ENCODE measurements at places on chromosomes 3 and 15.

DNA sequence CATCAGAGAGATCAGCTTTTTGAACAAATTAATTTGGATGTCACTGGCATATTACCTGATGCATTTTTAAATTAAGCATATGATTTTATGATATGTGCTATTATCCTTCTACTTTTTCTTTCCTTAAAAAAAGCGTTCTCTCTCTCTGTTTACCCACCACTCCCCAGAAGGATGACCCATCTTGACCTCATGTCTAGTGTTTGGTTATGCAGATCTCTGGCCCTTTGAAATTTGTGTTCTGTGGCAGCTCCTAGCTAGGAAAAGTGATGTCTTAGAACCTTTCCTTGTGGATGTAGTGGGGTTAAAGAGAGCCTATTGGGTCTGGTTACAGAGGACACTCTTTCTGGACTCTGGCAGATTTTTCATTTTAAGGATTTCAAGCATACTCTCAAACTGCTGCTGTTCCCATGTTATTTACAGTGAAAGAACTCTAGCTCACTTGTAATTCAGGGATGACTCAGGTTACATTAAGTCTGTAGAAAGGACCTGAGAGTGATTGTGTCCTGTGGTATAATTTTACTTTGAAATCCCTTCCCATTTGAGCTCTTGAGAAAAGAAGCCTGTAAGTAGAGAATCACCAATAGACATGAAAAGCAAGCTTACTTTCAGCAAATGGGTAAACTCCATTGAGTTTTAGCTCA, 23.8 kb downstream of the ARHGEF26 start:
- DNase-seq: no peak

DNA sequence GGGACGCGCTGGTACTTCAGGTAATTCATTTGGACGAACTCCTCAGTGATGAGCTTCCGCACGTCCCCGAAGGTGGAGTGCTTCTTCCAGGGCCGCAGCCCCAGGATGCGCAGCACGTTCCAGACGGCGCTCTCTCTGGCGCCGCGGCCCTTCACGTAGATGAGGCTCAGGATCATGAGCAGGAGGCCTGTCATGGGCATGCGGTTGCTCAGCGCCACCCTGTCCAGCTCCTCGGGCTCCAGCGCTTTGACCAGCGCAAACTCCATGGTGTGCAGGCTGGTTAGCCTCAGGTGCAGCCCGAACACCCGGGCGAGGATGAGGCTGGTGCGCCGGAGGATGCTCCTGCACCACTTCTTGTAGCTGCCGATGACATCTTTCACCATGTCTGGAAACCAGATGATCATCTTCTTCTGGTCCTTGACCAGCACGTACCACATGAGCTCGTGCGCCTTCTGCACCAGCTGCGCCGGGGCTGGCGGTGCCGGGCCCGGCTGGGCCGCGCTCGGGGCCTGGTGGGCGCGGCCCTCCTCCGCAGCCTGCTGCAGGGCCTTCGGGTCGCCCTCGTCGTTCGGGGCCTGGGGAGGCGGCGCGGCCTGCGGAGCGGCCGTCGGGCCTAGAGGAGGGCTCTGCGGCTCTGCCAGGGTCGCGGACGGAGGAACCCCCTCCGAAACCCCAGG, 501 bp downstream of the NDN start:
- no peak for DNase-seq

- no peak for DNase-seq
These were observed 195.9 kb upstream of the TBC1D5 start for GRCh38 chr3:17938313-17938712.

DNA sequence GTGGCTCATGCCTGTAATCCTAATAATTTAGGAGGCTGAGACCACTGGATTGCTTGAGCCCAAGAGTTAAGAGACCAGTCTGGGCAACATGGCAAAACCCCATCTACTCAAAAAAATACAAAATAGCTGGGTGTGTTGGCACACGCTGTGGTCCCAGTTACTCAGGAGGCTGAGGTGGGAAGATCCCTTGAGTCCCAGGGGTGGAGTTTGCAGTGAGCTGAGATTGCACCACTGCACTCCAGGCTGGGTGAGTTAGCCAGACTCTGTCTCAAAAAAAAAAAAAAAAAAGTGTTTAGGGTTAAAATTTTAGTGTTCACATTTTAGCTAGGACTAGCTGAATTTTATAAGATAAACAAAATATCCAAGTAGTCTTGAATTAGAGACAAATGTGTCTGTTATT, 1340.1 kb upstream of the EPHA6 start:
- DNase-seq: no peak

- DNase-seq: no peak
These were observed 16.0 kb upstream of the SCAP start for GRCh38 chr3:47491777-47492176.

DNA sequence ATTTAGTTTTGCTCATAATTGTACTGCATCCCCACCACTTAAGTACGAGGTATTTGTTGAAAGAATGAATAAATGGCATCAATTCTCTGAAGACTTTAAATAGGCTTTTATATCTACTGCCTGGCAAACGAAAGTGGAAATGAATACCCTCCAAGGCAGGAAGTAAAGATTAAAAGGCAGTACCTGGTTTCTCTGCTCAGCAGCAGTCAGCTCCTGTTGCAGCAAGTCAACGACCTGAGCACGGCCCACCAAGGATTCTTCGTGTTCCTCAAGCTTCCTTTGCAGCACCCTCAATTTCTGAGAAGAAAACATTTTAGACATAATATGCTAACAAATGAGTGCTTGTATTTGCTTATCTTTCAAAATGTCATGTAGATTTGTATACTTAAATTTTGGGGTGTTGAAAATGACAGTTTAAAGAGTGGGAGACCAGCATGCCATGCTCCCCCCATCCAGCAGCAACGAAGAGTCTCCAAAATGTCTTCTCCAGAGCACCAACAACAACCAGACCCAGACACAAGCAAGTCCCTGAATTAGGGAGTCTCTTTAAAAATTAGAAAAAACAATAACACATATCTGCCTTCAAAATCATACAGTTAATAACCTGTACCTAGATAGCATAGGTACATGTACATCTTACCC, 31.2 kb downstream of the GOLGB1 start:
- no peak for DNase-seq

DNA sequence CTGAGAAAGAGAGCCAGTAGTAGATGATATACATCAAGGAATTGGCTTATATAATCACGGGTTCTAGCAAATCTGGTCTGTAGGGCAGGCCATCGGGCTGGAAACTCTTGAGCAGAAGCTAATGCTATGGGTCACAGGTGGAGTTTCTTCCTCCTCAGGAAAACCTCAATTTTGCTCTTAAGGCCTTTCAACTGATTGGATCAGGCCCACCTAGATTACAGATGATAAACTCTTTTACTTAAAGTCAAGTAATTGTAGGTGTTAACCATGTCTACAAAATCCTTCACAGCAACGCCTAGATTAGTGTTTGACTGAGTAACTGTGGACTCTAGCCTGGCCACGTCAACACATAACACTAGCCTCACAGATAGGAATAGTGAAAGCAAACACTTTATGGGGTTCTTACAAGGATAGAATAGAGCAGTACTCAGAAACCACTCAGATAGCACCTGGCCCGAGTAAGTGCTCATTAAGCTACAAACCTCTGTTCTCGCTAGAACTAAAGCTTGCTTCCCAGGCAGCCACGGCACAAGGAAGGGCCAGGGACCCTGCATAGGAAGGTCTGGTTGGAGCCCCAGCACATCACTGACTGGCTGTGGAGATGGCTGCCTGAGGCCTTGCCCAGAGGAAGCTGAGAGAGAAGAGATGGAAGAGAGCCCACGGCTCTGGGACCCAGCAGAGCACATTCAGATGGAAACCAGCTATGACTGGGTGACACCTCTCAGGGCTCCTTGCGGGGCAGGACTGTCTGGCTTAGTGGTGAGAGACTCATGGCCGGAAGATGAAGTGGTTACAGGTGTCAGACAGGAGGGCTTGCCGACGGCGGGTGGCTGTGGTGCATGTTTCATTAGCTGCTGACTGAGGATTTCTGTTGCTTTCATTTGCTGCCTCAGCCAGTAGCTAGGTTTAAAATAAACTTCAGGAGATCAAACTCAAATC, 202.5 kb upstream of the TLE3 start:
- DNase-seq: no peak

- DNase-seq: no peak
These were observed 22.7 kb downstream of the ACAA1 start for GRCh38 chr3:38114052-38114874.

GRCh38 chr3:158573714-158574113, 2.7 kb downstream of the MLF1 start:
- no peak for DNase-seq

DNA sequence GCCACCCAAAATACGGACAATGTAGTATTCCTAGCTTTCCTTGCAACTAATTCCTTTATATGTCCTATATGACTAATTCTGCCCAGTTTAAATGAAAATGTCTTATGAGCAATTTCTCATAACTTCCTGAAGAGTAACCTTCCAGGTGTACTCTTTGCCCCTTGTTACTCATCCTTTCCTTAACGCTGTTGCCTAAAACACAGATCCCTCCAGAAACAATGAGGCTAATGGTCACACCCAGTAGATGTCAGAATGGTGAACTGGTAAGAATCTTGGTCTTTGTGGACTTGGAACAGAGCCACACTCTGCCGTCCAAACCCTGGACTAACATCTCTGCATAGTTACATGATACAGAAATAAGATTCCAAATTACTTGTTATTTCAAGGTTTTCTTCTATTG, 497.9 kb downstream of the IGSF11 start:
- no peak for DNase-seq

DNA sequence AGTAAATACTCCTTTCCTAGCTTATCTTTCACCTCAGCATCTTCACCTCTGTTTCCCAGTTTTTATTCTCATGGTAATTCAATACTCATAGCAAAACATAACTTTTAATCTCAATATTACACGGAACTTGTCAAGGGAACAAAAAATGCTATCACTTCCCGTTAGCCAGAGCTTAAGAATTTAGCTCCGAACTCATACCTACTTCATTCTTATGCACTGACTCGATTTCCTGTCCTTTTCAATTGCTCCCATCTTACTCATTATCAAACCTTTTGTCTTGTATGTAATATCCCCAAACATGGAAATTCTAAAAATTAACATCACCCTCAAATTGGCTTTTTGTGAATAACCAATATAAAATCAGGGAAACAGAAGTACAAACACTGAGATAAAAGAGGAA, 28.2 kb downstream of the MYEF2 start:
- no peak for DNase-seq

DNA sequence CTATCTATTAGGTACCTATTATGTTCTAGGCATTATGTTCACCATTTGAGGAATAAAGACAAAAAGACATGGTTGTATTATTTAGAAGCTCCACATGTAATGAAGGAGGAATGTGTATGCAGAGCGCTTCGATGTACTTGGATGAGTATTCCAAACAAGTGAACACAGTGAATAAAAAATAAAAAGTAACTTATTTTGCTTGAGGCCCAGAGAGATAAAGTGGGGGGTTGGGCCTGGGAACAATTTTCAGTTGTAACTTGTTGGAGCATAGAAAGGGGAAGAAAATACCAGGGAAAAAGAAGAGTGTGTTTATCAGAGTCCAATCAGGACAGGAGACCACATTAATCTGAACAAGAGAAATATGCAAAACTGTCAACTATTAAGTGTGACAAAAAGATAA, 445.7 kb upstream of the BCHE start:
- DNase-seq: no peak

DNA sequence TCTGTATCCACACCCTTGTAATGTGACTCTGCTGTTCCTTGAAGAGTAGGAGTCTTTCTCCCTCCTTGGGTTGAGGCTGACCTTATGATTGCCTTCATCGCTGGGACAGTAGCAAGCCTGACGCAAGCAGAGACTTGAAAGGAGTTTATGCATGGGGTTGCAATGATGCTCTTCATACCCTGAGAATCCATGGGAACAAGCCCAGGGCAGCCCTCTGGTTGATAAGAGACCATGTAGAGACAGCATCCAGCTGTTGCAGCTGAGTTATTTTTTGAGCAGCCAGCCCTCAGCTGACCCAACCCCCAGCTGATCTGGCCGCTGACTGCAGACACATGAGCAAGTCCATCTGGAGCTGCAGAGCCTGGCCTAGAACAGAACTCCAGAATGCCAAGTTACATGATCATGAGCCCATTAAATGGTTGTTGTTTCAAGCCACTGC, 60.6 kb upstream of the ARNT2 start:
- peak; percentile 40 for DNase-seq

DNA sequence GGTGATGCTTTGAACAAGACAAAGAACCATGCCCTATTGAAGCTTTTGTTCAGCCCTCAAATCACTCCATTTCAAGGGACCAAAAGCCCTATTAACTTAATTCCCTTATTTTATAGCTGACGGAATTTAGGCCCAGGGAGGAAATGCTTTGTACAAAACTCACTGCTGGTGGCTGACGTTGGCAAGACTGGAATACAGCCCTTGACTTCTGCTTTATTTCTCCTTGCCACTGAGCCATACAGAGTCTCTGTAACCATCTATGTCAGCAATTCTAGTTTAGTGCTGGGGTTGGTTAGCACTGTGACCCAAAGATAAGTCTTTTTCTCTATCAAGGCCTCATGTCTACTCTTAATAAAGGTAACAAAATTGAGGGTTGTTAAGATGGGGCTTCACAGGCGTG, 316.1 kb upstream of the TPRG1 start:
- no peak for DNase-seq

GRCh38 chr15:63948436-63948835, 97.8 kb downstream of the DAPK2 start:
- no peak for DNase-seq

GRCh38 chr15:99250857-99251841, at the start of gene LRRC28:
Gene LRRC28 (plus strand): TSS chr15:99251481. CDS start chr15:99255958, 4,477 bp downstream.
- DNase-seq: peak; percentile 99

- DNase-seq: no peak
These were observed 9.1 kb downstream of the CHD2 start for GRCh38 chr15:92909136-92909781.

GRCh38 chr3:42051384-42052131, 39.6 kb upstream of the TRAK1 start:
- DNase-seq: no peak

DNA sequence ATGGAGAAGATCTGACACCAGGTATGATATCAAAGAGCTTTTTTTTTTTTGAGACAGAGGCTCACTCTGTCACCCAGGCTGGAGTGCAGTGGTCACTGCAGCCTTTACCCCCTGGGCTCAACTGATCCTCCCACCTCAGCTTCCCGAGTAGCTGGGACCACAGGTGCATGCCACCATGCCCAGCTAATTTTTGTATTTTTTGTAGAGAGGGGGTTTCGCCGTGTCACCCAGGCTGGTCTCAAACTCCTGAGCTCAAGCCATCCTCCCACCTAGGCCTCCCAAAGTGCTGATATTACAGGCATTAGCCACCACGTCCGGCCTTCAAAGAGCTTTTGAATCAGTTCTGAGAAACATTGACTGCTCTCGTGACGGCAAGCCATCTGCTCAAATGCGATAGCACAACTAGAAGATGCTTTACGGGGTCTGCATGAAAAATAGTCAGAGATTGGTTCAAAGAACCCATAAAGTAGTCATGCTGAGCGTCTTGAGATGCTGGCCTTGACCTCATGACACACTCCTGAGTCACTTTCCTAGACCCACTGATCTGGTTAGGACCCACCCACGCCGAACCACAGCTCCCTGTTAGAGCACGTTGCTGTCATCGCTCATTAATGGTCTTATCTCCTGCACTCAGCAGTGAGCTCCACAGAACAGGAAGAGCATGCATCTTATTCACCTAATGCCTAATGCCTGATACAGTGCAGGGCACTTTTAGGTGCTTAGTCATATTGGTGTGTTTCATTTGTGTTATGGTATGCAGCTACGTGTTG, 57.0 kb upstream of the NR2F2 start:
- DNase-seq: no peak

- no peak for DNase-seq
These were observed 21.4 kb downstream of the HDAC11 start for GRCh38 chr3:13501521-13501920.
